ENCODE measurements at places on chromosomes 11 and 22.

- DNase-seq = no peak
Observed at GRCh38 chr22:41681616-41682015, 7.1 kb downstream of the SNU13 start.

- DNase-seq = no peak
Observed at GRCh38 chr11:117806846-117807245, 9.8 kb upstream of the DSCAML1 start.

DNA sequence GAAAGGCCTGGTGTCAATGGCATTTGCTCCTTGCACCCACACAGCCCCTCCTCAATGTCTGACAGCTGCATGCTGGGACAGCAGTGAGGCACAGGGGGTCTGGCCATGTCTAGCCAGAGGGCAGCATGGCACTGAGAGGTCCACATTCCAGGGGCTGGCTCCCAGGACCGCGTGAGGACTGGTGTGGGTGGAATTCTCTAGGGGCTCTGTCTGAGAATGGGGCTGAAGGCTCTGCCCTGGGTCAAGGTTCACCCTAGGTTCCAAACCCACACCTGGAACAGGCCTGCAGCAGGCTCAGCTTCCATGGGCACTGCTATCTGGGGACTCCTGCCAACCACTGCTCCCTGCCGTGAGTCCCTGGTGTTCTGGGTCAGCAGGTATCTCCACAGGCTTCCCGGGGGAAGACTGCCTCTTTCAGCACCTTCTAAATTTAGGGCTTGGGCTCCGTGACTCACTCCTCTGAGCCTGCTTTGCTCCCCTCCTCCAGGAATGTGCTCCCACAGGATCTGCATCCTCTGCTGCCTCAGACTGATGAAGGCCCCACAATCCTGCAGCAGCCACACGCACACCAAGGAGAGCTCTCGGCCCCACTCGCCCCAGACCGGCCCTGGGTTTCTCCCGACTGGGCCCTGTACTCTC, 4.2 kb downstream of the STARD10 start:
- DNase-seq = no peak

- peak; percentile 19 for DNase-seq
Observed at GRCh38 chr22:38305471-38306448, 11.5 kb downstream of the CSNK1E start.

DNA sequence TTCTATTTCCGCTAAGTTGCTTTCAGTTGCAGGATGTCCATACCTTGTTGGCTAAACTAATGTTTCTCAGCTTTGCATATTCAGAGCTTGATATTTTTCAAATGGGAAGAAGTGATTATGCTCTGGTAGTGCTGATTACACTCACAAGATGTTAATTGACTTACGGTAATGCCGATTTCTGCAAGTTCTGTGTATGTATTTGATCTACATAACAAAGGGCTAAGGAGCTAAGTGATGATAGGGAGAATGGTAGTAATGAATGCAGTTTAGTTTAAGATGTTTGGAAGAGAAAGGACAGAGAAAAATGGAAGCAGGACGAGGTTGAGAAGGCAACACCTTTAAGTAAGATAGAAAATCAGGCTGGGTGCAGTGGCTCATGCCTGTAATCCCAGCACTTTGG, 61.4 kb downstream of the FAM83F start:
- no peak for DNase-seq

- no peak for DNase-seq
Observed at GRCh38 chr11:115848611-115849010, 344.4 kb upstream of the CADM1 start.

GRCh38 chr11:5280582-5281102, 10.9 kb upstream of the HBE1 start:
- DNase-seq = no peak

DNA sequence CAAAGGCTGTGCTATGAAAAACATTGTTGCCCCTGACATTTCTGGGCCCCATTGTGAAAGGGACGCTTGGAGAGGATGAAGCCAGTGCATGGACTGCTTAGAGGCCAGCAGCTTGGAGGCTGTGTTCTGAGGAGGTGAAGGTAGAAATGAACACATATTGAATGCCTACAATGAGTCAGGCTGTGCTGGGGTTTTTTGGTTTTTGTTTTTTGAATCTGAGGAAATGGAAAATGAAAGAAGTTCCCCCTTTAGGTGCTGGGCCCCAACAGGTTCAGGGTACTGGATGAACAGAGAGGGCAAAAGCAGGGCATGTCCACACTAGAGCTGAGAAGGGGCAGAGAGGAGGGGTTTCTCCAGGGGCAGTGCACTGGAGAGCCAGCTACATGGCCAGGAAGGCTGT, 166.1 kb upstream of the API5 start:
- no peak for DNase-seq

Measured in T-helper 9 cell (primary cell).